A172 (cell line): ENCODE measurements at places on chromosomes 6 and 20. TPM values are rescaled to one million over a fixed set of nuclear protein-coding genes. Genes with fewer than 3 reads are reported as not detected.

GRCh38 chr6:53321701-53322100 lies 27.0 kb downstream of the ELOVL5 start:
- no peak for DNase-seq

Gene DDX43
- total RNA-seq, result not detected in 2 replicates

Gene PLAGL2
- 3.7 and 4.6 TPM in 2 replicates for total RNA-seq

Gene FAM83C
- total RNA-seq, result 0.24 TPM in 1 of 2 replicates, not detected in the other

Gene C6orf15
- 2.4 TPM in 2 replicates for total RNA-seq

Gene ZNF334
- 0.12 TPM in 1 of 2 replicates, not detected in the other for total RNA-seq

Gene DEFB124
- not detected in 2 replicates for total RNA-seq

Gene POU5F1
- total RNA-seq, result not detected in 2 replicates

GRCh38 chr6:4134841-4135664 lies at the start of gene ECI2:
TSS of gene ECI2 (minus strand) at chr6:4135575. CDS start at chr6:4135560, 15 bp downstream.
- DNase-seq, result peak; percentile 60

- DNase-seq, result peak; percentile 33
Measured at GRCh38 chr6:41039060-41039998, at the start of gene UNC5CL. TSS of gene UNC5CL (minus strand) at chr6:41039221. CDS start at chr6:41035074, 4,147 bp downstream.

GRCh38 chr20:23260181-23260840 lies 90.3 kb upstream of the NXT1 start:
- no peak for DNase-seq

Gene CGA
- not detected in 2 replicates for total RNA-seq
